ENCODE measurements at places on chromosomes 7 and 10.

- DNase-seq = no peak
These were observed 126.5 kb downstream of the FANK1 start for GRCh38 chr10:126022841-126023240.

DNA sequence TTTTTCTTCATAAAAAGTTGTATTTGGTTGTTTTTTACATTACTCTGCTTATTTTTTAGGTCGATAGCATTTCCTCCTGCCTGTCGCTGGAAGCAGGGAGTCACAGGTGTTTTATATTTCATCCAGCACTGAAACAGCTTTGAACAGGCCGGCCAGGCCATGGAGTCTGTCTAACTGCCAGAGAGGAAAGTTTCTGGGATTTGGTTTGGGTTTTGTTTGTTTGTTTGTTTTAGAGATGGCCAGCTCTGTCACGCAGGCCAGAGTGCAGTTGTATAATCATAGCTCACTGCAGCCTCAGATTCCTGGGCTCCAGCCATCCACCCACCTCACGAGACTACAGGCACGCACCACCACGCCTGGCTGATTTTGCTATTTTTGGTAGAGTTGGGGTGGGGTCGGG, 23.4 kb downstream of the PROSER2 start:
- DNase-seq = no peak

- peak; percentile 43 for DNase-seq
These were observed 128.6 kb downstream of the OAT start for GRCh38 chr10:124289851-124290795.

- no peak for DNase-seq
These were observed 38.6 kb upstream of the ACSL5 start for GRCh38 chr10:112335111-112335867.

DNA sequence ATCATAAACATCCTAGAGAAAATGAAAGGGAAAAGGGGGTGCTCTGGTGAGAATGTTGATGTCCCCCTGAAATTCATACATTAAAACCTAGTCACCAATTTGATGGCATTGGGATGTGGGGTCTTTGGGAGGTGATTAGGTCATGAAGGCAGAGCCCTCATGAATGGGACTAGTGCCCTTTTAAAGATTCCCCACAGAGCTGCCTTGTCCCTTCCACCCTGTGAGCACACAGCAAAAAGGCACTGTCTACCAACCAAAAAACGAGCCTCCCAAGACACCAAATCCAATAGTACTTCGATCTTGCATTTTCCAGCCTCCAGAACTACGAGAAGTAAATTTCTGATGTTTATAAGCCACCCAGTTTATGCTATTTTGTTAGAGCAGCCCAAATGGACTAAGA, 47.6 kb downstream of the OSBPL3 start:
- DNase-seq = no peak

DNA sequence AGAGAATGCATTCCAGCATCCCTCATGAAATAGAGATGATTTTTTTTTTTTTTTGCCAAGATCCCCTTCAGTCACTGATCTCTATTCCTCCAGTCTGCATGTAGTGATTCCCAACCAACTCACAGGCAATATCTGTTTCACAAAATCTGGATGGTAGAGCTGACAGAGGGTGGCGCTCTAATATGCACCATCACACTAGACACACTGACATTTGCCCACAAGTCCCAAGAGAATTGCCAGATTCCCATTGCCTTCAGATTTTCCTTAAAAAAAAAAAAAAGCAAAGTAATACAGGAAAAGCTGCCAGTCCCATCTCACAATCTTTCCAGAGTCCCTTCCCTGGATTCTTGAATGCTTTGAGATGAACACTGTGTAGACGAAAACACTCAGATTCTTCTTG, 301.0 kb downstream of the SORCS1 start:
- no peak for DNase-seq

GRCh38 chr7:144019457-144019856, 19.3 kb downstream of the OR6B1 start:
- no peak for DNase-seq

DNA sequence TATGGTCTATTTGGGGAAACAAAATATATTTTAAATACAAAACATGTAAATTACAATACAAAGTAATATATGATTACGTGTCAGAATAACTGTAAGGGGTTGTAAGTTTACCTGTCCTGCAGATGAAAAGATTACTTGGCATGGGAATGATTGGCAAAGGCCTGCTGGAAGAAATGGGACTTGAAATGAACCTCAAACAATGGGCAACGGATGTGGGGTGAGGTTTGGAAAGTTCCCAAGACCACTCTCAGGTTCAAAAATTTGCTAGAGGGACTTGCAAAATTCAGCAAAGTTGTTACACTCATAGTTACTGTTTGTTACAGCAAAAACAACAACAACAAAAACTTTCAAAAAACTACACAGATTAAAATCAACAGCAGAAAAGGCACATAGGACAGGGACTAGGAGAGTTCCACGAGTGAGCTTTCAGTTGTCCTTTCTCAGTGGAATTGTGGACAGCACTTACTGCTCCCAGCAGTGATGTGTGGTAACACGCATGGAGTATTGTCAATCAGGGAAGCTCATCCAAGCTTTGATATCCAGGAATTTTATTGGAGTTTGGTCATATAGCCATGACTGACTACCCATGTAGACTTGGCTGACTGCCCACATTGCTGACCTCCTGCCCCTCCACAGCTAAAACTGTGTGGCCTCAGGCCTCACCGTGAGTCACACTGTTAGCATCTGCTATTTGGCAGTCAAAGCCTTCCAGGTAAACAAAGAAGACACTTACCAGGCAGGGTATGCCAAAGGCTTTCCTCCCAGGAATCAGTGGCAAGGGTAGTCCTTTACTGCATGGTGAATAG, 43.8 kb downstream of the EXOC6 start:
- no peak for DNase-seq

GRCh38 chr7:102460467-102460866, 4.2 kb downstream of the ALKBH4 start:
- no peak for DNase-seq

Data from bone marrow (tissue), 2 donors.